ENCODE measurements at places on chromosomes 2 and 18.
A peak's percentile ranks its signal among the peaks of the same experiment; 100 is the strongest.

DNA sequence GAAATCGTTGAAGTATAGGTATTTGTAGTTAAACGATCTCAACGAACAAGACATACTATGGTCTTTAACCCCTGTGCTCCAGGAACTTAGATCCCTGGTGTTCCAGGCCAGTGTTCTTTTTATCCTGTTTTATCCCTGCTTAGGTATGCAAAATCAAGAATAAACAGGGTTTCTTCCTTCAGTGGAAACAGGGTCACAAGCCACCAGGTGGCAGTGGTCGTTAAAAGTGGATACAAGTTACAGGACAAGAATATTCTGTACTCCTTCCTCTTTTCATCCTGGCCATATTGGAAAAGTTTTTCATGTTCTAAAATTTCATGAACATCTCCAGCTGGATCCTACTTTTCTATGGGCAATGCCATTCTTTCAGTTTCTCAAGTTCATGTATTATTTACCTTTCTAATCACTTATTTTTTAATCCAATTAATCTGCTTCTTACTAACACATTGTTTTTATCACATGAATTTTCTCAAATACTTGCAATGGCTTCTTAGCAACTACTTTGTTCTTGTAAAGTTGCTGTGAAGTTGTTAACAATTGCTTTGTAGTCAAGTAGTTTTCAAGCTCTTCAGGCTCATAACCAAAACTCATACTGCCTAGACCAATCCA lies 16.4 kb upstream of the HNMT start:
- DNase-seq: peak; percentile 77

GRCh38 chr18:52582516-52582915 lies 242.5 kb downstream of the DCC start:
- DNase-seq: no peak

- no peak for DNase-seq
Observed at GRCh38 chr2:27471961-27472360, 17.6 kb downstream of the IFT172 start.

DNA sequence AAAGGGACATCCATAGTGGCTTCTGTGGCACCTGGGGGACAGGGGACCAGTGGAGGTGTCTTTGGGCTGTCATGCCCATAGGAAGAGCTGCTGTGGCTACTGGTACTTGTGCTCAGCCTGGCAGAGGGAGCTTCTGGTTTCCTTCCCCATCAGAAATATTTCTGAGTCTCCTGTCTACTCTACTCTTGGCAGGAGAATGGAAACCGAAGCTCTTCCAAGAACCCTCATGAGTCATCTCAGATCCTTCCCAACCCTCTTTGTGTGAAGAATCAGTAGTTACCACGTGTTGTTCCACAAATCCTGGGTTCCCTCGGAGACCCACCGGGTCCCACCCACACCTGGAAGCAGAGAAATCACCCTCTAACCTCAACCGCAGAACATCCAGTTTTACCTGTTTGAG lies 234.9 kb downstream of the FHOD3 start:
- peak; percentile 61 for DNase-seq

GRCh38 chr2:239369631-239370161 lies 31.1 kb downstream of the HDAC4 start:
- no peak for DNase-seq

- peak; percentile 53 for DNase-seq
Observed at GRCh38 chr2:23757686-23758433, 169.1 kb downstream of the ATAD2B start.

GRCh38 chr18:51630706-51631105 lies 433.2 kb upstream of the MEX3C start:
- DNase-seq: no peak

- peak; percentile 77 for DNase-seq
Observed at GRCh38 chr2:69973335-69973735, 11.9 kb upstream of the ASPRV1 start.
